ENCODE measurements at places on chromosomes 5 and 9. TPM values are rescaled to one million over a fixed set of nuclear protein-coding genes. Genes with fewer than 3 reads are reported as not detected.

PCDHGA12 gene
- total RNA-seq = 2.8 TPM

WNT8A gene
- not detected for total RNA-seq

ADAMTSL1 gene
- 0.99 TPM for total RNA-seq

ZNF618 gene
- 8.1 TPM for total RNA-seq

TPM2 gene
- total RNA-seq = 9.8 TPM

CCDC69 gene
- total RNA-seq = 2.4 TPM

SPINK7 gene
- total RNA-seq = not detected

COMMD10 gene
- 39.3 TPM for total RNA-seq

PDE6A gene
- not detected for total RNA-seq

STC2 gene
- 36.3 TPM for total RNA-seq

SLC34A1 gene
- not detected for total RNA-seq

CYLC2 gene
- not detected for total RNA-seq

HOMER1 gene
- 3.7 TPM for total RNA-seq

KLHL3 gene
- 20.7 TPM for total RNA-seq
